Activated CD4-positive, CD25-positive, alpha-beta regulatory T cell treated with anti-CD3 and anti-CD28 coated beads, Interleukin-2, amount 50 U/mL, for 16 hours (primary cell): ENCODE measurements at places on chromosomes 13 and 19.

DNA sequence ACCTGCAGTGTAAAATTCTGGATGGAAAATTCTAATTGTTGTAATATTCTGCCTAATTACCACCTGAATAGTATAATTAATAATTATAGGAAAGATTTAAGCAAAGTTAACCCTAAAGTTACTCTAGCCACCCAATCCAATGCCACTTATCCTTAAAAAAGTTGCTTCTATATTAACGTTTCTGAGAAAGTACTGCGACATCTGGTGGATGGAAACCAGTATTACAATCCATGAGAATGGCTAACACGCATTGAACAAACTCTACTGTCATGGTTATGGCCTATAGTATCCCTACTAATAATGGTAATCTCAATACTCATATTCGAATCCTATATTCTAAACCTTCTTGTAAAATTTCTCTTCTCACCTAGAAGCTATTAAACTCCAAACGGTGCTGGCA is 1551.8 kb downstream of the SLITRK1 start:
- DNase-seq: no peak

GRCh38 chr19:9323557-9323918 is 441 bp upstream of the ZNF559 start:
- peak; percentile 14 for DNase-seq

DNA sequence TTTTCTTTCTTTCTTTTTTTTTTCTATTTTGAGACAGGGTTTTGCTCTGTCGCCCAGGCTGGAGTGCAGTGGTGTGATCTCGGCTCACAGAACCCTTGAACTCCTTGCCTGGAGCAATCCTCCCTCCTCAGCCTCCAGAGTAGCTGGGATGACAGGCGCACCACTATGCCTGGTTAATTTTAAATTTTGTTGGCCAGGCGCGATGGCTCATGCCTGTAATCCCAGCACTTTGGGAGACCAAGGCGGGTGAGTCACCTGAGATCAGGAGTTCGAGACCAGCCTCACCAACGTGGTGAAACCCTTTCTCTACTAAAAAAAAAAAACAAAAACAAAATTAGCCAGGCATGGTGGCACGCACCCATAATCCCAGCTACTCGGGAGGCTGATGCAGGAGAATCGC is 8.7 kb upstream of the SBNO2 start:
- no peak for DNase-seq

DNA sequence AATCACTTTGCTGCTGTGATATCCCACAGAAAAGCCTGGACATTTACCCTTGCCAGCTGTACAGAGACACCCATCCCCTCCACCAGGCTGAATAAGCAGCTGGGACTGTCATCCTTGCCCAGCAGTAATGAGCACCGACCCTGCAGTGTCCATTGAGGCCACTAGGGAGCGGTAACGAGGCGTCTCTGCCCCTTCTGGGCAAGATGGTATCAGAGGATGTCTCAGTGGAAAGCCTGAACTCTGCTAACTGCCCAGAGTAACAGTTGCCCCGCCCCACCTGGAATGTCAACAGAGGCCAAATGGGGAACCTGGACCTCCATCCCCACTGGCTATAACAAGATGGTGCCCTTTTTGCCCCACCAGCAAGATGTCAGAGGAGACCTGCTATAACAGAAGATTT is 22.8 kb upstream of the CEACAM20 start:
- no peak for DNase-seq

DNA sequence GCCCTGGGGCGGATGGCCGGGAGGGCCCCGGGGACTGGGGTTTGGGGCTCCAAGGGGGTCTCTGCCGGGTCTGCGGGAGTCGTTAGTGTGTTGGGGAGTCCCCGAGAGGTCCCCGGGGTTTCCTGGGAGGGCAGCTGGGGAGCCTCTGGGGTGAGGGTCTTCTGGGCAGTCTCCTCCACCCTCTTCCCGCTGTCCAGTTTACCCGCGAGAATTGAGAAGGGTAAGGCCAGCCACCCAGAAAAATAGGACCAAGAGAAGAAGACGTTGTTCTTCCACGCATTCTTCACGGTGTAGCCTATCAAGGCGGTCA is 1.0 kb upstream of the ETFB start:
- no peak for DNase-seq

DNA sequence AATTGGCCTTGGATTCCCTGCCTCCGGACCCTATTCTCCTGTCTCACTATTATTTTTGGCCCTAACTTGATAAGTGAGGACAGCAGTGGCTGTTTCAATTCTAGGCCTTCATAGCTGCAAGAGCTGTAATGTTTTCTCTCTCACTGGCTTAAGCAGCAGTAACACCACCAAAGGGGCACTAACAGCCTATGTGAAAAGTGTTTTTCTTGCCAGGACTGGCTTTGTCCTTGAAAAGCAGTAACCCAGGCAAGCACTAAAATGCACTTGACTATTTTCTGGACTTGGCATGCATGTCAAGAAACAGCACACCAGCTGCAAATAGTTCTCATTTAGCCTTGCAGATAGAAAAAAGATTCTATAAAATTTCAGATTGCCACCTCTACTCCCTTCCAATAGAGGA is 9.3 kb upstream of the FBXL3 start:
- no peak for DNase-seq
